GM04504 (cell line): ENCODE measurements at places on chromosomes 7 and 10.

- peak; percentile 31 for DNase-seq
These were observed 91.0 kb downstream of the ALOX5 start for GRCh38 chr10:45464958-45465567.

GRCh38 chr7:116257156-116257555 lies 46.8 kb downstream of the TES start:
- no peak for DNase-seq

GRCh38 chr10:24911029-24911428 lies 41.4 kb downstream of the PRTFDC1 start:
- no peak for DNase-seq

- no peak for DNase-seq
These were observed 59.2 kb downstream of the CDHR3 start for GRCh38 chr7:106022193-106022821.
